SHP77 treated with DMSO at 0.1 percent for 48 hours (cell line): ENCODE measurements at places on chromosomes 3 and 15.

- DNase-seq = no peak
Measured at GRCh38 chr3:37594873-37595783, 266.6 kb upstream of the CTDSPL start.

GRCh38 chr3:105431200-105431599, 64.5 kb downstream of the ALCAM start:
- no peak for DNase-seq

DNA sequence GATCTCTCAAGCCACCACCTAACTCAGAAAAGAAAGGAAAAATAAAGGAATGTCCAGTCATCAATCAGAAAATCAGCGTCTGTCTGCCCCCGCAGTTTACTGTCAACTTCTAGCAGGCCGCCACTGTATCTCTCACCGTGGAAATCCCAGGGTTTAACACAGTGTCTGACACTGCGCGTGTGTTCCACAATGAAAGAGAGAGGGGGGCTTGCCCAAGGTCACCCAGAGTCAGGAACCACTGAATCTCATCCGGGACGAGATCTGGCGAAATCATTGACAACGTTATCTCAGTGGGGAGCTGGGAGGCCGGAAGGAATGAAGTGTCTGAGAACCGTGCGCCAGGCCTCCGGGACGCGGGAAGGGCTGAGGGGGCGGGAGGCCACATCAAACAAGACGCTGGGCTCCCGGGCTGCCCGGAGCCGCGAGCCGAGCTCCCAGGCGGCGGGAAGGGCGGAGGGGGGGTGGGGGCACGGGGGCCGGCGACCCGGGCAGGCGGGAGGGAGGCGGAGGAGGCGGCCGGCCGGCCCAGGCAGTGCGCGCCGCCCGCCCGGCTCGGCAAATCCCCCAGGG, 2.2 kb upstream of the HES1 start:
- no peak for DNase-seq

DNA sequence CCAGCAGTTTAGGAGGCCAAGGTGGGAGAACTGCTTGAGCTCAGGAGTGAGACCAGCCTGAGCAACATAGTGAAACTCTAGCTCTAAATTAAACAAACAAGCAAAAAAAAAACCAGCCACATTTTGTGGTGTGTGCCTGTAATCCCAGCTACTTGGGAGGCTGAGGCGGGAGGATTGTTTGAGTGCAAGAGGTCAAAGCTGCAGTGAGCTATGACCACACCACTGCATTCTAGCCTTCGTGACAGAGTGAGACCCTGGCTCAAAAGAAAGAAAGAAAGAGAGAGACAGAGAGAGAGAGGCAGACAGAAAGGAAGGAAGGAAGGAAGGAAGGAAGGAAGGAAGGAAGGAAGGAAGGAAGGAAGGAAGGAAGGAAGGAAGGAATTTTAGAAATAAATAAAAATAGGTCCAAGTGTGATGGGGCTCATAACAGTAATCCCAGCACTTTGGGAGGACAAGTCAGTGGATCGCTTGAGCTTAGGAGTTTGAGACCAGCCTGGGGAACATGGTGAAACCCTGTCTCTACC, 38.7 kb upstream of the LRIG1 start:
- DNase-seq = no peak

DNA sequence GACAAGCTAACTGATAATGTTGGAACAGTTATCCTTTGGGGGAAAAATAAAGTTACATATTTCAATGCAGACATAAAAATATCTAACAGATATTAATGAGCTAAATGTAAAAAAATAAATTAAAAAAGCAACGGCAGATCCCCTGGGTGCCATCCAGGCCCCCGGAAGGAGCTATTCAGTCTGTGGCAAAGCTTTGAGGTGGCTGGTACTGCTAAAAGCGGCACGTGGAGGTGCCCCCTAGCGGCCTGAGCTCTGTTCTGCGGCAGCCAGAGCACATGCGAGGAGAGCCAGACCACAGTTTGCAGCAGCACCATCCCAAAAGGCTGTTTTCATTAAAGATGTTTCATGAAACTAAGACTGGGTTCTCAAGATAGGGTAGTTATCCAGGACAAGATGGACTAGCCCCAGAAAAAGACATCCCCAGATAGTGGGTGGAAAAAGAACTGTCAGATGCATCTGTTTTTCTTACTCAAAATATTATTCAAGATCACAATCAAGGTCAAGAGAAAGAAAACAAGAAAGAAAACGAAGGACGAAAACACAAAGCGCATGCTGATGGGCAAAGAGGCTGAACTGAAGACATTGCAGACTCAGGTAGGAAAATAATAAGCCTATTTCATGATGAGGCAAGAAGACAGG, 18.7 kb downstream of the AP3S2 start:
- peak; percentile 50 for DNase-seq

DNA sequence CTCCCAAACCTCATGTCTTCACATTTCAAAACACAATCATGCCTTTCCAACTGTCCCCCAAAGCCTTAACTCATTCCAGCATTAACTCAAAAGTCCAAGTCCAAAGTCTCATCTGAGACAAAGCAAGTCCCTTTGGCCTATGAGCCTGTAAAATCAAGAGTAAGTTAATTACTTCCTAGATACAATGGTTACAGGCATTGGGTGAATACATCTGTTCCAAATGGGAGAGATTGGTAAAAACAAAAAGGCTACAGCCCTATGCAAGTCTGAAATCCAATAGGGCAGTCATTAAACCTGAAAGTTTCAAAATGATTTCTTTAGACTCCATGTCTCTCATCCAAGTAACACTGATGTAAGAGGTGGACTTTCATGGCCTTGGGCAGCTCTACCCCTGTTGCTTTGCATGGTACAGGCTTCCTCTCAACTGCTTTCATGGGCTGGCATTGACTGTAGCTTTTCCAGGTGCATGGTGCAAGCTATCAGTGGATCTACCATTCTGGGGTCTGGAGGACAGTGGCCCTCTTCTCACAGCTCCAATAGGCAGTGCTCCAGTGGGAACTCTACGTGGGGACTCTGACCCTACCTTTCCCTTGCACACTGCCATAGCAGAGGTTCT, 55.0 kb upstream of the PLSCR4 start:
- DNase-seq = no peak

- DNase-seq = no peak
Measured at GRCh38 chr3:63992516-63993209, 30.6 kb downstream of the PSMD6 start.

- DNase-seq = no peak
Measured at GRCh38 chr3:39127908-39128304, 20.4 kb downstream of the TTC21A start.
